Trophoblast cell (in vitro differentiated cells and primary cell): ENCODE measurements at places on chromosomes 4 and X.

- DNase-seq, result no peak
- H3K27me3 ChIP-seq, result no peaks in the 10 kb centered on the region
- H3K4me1 ChIP-seq, result no peaks in the 10 kb centered on the region
- H3K27ac ChIP-seq, result no peak overlapping the region
- H3K36me3 ChIP-seq, result no peaks in the 10 kb centered on the region
These were observed 55.6 kb downstream of the TSPAN7 start for GRCh38 chrX:38616904-38617303.

DNA sequence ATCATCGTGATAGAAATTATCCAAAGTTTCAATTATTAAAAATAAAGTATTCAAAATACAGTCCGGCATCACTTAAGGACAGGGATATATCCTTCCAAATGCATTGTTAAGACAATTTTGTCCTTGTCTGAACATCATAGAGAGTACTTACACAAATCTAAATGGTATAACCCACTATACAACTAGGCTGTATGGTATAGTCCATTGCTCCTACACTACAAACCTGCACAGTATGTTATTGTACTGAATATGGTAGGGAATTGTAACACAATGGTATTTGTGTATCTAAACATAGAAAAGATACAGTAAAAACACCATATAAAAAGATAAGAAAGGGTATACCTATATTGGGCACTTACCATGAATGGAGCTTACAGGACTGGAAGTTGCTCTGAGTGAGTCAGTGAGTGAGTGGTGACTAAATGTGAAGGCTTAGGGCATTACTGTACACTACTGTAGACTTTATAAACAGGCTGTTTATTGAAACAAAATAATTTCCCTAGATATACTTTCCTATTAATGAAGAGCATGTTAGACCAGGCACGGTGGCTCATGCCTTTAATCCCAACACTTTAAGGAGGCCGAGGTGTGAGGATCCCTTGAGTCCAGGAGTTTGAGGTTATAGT, 44.8 kb upstream of the PTPN13 start:
- H3K36me3 ChIP-seq, result no peaks in the 10 kb centered on the region
- no peaks in the 10 kb centered on the region for H3K27me3 ChIP-seq
- no peak overlapping the region for H3K4me3 ChIP-seq
- no peaks in the 10 kb centered on the region for H3K4me1 ChIP-seq

DNA sequence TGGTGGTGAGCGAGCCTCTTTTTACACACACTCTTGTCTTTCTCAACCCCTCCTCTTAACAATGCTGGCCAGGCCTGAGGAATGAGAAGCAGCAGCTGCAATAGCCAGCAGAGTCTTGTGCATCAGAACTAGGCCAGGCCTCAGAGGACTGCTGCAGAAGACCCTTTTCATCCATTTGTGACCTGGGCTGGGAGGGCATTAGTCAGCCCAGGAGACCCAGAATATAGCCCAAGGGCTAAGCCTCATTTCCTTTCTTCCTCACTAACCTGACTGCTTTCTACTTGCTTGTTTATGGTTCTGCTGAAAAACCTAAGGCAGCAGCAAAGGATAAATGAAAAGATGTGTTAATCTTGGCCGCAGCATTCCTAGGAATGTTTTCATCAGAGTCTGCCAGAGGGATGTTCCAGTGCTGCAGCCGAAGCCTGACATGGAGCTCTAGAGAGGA, 254.7 kb upstream of the AR start:
- no peaks in the 10 kb centered on the region for H3K4me1 ChIP-seq
- no peaks in the 10 kb centered on the region for H3K27me3 ChIP-seq
- no peak overlapping the region for H3K27ac ChIP-seq
- DNase-seq, result no peak

DNA sequence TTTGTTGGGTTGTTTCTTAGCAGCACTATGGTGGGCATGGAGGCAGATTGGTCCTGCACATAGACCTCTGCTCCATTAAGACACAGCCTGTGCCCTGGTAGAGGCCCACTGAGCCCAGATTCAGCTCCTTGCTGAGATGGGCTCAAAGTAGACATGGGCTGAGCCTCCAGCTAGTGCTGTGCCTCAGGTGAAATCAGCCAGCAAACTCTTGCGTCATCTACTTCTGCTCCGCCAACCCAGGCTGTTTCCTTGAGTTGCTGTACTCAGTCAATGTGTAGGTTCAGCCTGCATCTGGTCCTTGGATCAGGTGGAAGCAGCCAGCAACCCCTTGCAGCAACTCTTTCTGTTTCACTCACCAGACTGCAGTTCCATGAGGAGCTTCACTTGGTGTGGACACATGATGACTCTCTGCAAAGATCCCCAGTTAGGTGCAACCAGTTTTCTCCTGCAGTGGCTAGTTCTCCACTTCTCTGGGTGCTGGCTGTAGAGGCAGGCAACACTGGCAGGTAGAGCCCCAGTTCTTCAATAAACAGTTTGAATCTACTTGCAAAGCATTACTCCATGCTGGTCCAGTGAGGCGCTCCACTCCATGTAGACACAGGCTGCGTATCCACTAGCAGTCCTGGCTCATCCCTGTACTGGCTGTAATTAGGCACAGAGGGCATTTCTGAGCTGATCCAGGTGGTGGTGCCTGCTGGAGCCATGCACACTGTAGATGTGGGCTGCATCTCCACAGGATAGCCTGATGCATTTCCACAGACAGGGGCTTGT, 199.0 kb upstream of the MAMLD1 start:
- no peaks in the 10 kb centered on the region for H3K4me1 ChIP-seq
- DNase-seq, result peak; percentile 6
- H3K27me3 ChIP-seq, result no peaks in the 10 kb centered on the region
- H3K36me3 ChIP-seq, result no peaks in the 10 kb centered on the region
- no peak overlapping the region for H3K4me3 ChIP-seq
- H3K27ac ChIP-seq, result no peak overlapping the region

DNA sequence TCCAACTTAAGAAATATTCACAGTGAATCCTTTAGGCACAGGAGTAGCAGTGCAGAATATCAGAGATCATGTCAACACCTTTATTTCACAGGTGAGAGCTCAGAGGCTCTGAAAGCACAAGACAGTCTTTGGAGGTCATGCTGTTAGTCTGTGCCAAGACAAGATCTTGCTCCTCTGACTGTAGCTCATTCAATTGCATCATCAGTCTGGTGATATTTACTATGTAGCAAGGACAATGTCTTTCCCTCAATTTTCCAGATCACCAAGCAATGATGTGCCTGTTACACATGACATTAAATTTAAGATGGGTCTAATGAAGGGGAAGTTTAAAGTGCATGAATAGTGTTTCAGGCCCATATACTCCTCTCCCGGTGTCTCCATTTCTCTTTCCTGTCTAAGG, 277.5 kb downstream of the IL15 start:
- H3K27ac ChIP-seq, result no peak overlapping the region
- no peaks in the 10 kb centered on the region for H3K36me3 ChIP-seq
- no peak for DNase-seq
- H3K4me1 ChIP-seq, result no peaks in the 10 kb centered on the region
- H3K4me3 ChIP-seq, result no peak overlapping the region

- H3K4me1 ChIP-seq, result no peaks in the 10 kb centered on the region
- H3K27ac ChIP-seq, result no peak overlapping the region
- no peaks in the 10 kb centered on the region for H3K36me3 ChIP-seq
These were observed 56.1 kb downstream of the SLC7A11 start for GRCh38 chr4:138185859-138186645.

- H3K27ac ChIP-seq, result no peak overlapping the region
- H3K4me1 ChIP-seq, result no peaks in the 10 kb centered on the region
- DNase-seq, result no peak
- H3K4me3 ChIP-seq, result no peak overlapping the region
- H3K36me3 ChIP-seq, result no peaks in the 10 kb centered on the region
These were observed 2.0 kb upstream of the FGF2 start for GRCh38 chr4:122824616-122825015.

DNA sequence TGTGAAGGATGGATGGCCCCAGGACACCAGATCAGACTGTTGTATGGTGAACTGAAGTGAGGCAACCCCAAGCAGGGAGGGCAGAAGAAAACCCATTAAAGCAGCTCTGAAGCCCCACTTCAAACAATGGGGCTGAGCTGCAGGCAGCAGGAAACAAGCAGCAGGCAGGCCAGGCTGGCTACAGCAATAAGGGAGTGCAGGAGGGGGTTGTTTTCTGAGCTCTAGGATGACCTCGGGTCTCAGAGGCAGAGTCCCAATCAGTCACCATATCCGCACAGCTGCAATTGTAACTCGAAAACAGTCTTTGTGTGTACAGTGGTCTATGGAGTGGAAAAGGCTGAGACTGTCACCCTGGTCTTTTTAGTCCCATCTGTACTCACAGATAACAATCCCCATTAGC, 90.4 kb downstream of the COL4A6 start:
- no peak for DNase-seq
- H3K36me3 ChIP-seq, result no peaks in the 10 kb centered on the region
- no peaks in the 10 kb centered on the region for H3K4me1 ChIP-seq
- no peaks in the 10 kb centered on the region for H3K27me3 ChIP-seq
- no peak overlapping the region for H3K4me3 ChIP-seq
- no peak overlapping the region for H3K27ac ChIP-seq

DNA sequence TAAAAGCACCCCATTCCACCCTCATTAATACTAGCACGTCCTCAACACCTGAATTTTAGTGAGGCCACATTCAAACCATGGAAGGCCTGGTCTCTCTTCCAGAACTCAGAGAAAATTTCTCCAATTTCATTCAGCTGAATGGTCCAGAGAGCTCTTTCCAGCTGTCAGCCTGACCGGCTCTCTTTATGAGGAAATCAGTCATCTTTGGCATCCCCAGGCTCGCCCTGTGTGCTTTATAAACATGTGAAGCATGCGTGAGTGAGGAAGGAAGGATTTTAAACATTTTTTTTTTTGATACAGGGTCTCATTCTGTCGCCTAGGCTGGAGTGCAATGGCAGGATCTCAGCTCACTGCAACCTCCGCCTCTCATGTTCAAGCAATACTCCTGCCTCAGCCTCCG, 1812.9 kb upstream of the TENM3 start:
- DNase-seq, result no peak
- no peaks in the 10 kb centered on the region for H3K36me3 ChIP-seq
- H3K27ac ChIP-seq, result no peak overlapping the region
- H3K27me3 ChIP-seq, result no peaks in the 10 kb centered on the region
- no peak overlapping the region for H3K4me3 ChIP-seq
- H3K4me1 ChIP-seq, result no peaks in the 10 kb centered on the region

DNA sequence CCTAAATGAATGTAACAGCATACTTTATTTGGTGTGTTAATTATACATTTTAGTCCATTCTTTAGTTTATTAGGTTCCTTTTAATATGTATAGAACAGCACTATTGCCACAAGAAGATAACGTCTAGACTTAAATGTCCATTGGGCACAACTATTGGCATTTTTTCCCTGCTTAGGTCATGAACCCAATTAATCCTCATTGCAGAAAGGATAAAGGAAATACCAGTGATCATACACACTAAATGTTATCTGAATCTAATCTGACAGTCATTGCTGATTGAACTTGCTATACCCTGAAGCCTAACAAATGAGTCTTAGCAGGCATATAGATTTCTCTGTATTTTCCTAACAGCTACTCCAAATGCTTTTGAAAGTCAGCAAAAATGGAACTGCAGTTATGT, 2250.0 kb upstream of the AGA start:
- H3K4me1 ChIP-seq, result no peaks in the 10 kb centered on the region
- H3K27ac ChIP-seq, result no peak overlapping the region
- no peak for DNase-seq
- H3K36me3 ChIP-seq, result no peaks in the 10 kb centered on the region
- H3K4me3 ChIP-seq, result no peak overlapping the region

- no peaks in the 10 kb centered on the region for H3K4me1 ChIP-seq
- H3K4me3 ChIP-seq, result no peak overlapping the region
- no peaks in the 10 kb centered on the region for H3K36me3 ChIP-seq
- no peak for DNase-seq
These were observed 23.0 kb downstream of the GPM6B start for GRCh38 chrX:13793897-13794296.

- H3K4me3 ChIP-seq, result no peak overlapping the region
- H3K27me3 ChIP-seq, result no peaks in the 10 kb centered on the region
- DNase-seq, result peak; percentile 42
- no peaks in the 10 kb centered on the region for H3K4me1 ChIP-seq
- H3K27ac ChIP-seq, result no peak overlapping the region
These were observed 5.6 kb downstream of the MAOA start for GRCh38 chrX:43661521-43662240.

DNA sequence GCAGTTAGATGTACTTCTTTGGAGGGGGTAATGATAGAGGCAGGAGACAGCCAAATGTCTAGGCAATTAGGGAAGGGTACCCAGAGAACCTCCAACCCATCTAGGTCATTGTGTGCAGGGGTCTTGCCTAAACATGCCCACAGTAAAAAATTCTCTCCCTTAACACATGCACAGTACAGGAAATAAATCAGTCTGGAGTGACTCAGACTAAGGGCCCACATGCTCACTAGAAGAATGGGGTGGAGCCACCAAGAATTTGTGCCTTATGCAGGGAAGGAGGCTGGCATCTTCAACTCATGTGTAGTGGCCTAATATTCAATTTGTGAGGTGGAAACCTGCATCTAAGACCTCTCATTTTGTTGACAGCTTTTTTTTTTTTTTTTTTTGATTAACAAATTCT, 945.3 kb upstream of the GRIA3 start:
- H3K4me1 ChIP-seq, result no peaks in the 10 kb centered on the region
- H3K27me3 ChIP-seq, result no peaks in the 10 kb centered on the region
- peak; percentile 23 for DNase-seq
- no peak overlapping the region for H3K27ac ChIP-seq

- H3K36me3 ChIP-seq, result no peaks in the 10 kb centered on the region
- no peaks in the 10 kb centered on the region for H3K27me3 ChIP-seq
- H3K27ac ChIP-seq, result no peak overlapping the region
- no peak overlapping the region for H3K4me3 ChIP-seq
- peak; percentile 18 for DNase-seq
These were observed 342.7 kb downstream of the GALNTL6 start for GRCh38 chr4:172155838-172156345.

GRCh38 chrX:31329298-31329697, 257.5 kb upstream of the FTHL17 start:
- H3K4me1 ChIP-seq, result no peaks in the 10 kb centered on the region
- H3K4me3 ChIP-seq, result no peak overlapping the region
- no peak for DNase-seq
- no peaks in the 10 kb centered on the region for H3K36me3 ChIP-seq

GRCh38 chr4:17619416-17620105, 5.1 kb downstream of the MED28 start:
- peaks cover 47% of the 10 kb centered on the region for H3K36me3 ChIP-seq
- no peaks in the 10 kb centered on the region for H3K27me3 ChIP-seq
- DNase-seq, result no peak
- no peaks in the 10 kb centered on the region for H3K4me1 ChIP-seq
- no peak overlapping the region for H3K27ac ChIP-seq

GRCh38 chr4:18524667-18525066, 503.1 kb upstream of the LCORL start:
- no peaks in the 10 kb centered on the region for H3K27me3 ChIP-seq
- no peaks in the 10 kb centered on the region for H3K4me1 ChIP-seq
- no peak overlapping the region for H3K4me3 ChIP-seq
- no peak for DNase-seq
- H3K27ac ChIP-seq, result no peak overlapping the region

- no peaks in the 10 kb centered on the region for H3K4me1 ChIP-seq
- DNase-seq, result no peak
- H3K27me3 ChIP-seq, result no peaks in the 10 kb centered on the region
- no peak overlapping the region for H3K27ac ChIP-seq
- H3K4me3 ChIP-seq, result no peak overlapping the region
- H3K36me3 ChIP-seq, result no peaks in the 10 kb centered on the region
These were observed 95.7 kb upstream of the FAM47A start for GRCh38 chrX:34227804-34228203.

GRCh38 chrX:107548775-107549174, 79.5 kb upstream of the PRPS1 start:
- no peak for DNase-seq
- no peak overlapping the region for H3K4me3 ChIP-seq
- no peak overlapping the region for H3K27ac ChIP-seq
- H3K27me3 ChIP-seq, result no peaks in the 10 kb centered on the region
- H3K36me3 ChIP-seq, result no peaks in the 10 kb centered on the region
